Activated CD4-positive, alpha-beta T cell treated with anti-CD3 and anti-CD28 coated beads for 36 hours (primary cell): ENCODE measurements at places on chromosomes 6 and 20. TPM values are rescaled to one million over a fixed set of nuclear protein-coding genes. Genes with fewer than 3 reads are reported as not detected.

DNA sequence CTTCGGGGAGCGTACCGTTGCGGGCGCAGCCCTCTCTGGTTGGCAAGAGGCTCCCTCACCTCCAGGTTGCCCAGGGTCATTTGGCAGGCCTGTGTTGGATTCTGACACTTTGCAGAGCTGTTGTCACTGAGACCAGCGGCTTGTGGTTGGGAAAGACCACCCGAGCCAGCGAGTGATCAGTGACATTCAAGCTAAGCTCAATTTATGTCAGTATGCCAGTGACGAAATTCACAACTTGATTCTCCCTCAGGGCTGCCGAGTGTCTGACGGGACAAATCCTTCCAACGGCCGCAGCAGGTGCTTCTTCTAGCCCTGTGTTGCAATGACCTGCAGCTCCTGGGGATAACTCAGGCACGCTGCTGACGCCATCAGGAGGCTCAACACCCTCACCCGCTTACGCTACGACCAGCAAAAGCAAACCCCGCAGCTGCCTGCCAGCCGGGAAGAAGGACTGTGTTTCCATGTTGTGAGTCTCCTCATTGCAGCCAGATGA is 16.9 kb upstream of the SLC22A2 start:
- peaks cover 9% of the 10 kb centered on the region for H3K27me3 ChIP-seq
- H3K4me1 ChIP-seq, result peaks cover 3% of the 10 kb centered on the region
- no peak overlapping the region for H3K27ac ChIP-seq
- H3K4me3 ChIP-seq, result no peak overlapping the region
- no peak for DNase-seq

DNA sequence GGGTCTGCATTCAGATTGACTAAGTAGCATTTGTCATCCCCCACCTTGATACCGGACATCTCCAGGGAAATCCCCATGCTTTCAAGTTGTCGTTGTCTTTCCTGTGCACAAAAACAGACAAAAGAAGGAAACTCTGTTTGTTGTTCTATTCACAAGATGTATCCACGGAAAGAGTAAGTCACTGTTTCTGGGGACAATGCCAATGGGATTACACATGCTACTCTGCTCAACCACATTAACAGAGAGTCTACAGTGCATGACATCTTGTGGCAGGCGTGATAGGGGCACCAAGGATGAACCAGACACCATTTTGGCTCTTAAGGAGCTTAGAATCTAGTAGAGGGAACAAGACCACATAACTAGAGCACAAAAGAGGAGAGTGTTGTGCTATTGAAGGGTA is 124.4 kb upstream of the NUP153 start:
- no peak for DNase-seq
- H3K4me1 ChIP-seq, result no peaks in the 10 kb centered on the region
- no peak overlapping the region for H3K4me3 ChIP-seq
- H3K27me3 ChIP-seq, result peaks cover 7% of the 10 kb centered on the region
- H3K36me3 ChIP-seq, result no peaks in the 10 kb centered on the region

- no peak for DNase-seq
- no peaks in the 10 kb centered on the region for H3K4me1 ChIP-seq
- no peak overlapping the region for H3K27ac ChIP-seq
- no peak overlapping the region for H3K4me3 ChIP-seq
- peaks cover 31% of the 10 kb centered on the region for H3K36me3 ChIP-seq
- H3K27me3 ChIP-seq, result no peaks in the 10 kb centered on the region
Observed at GRCh38 chr20:38557174-38557573, 23.8 kb upstream of the ADIG start.

DNA sequence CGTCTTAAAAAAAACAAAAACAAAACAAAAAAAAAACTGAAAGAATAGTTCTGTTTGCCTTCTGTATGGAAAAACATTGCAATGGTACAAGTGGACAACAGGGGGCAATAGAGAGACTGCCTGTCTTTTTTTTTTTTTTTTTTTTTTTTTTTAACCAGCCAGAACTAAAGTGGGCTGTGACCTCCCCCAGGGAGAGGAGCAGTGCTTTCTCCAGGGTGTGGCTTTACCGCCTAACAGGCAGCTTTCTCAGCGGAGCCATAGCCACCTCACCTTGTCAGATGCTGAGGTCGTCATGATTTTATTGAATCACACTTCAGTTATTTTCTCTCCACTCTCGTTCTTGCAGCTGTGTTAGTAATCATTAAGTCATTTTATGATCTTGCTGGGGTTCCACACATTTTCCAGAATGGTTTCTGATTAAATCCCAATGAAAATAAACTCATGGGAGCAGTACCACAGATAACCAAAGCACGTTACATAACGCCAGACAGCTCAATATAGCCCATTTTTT is 78.4 kb downstream of the GMPR start:
- no peak overlapping the region for H3K4me3 ChIP-seq
- DNase-seq, result peak; percentile 48
- H3K27ac ChIP-seq, result peak overlapping the region; percentile 37
- H3K36me3 ChIP-seq, result no peaks in the 10 kb centered on the region

- no peaks in the 10 kb centered on the region for H3K36me3 ChIP-seq
- H3K27me3 ChIP-seq, result no peaks in the 10 kb centered on the region
- DNase-seq, result no peak
- no peaks in the 10 kb centered on the region for H3K4me1 ChIP-seq
Observed at GRCh38 chr6:102149191-102149590, 755.7 kb downstream of the GRIK2 start.

DNA sequence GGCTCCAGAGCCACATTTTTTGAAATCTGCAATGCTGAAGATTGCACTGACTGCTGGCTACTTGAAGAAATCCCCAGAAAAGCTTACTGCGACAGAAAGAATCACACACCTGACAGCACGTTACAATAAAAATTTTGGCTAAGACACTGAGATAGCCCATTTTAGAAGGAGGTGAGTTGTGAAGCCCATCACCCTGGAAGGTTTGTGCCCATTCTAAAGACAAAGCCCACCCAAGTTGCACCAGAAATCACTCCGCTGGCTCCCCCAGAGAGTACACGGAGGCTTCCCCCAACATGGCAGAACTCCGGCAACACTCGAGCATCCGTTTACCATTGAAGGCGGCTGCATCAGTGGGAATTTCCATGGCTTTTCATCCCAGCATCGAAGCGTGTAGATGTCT is 29.4 kb downstream of the LPA start:
- no peak overlapping the region for H3K27ac ChIP-seq
- no peaks in the 10 kb centered on the region for H3K4me1 ChIP-seq
- no peaks in the 10 kb centered on the region for H3K27me3 ChIP-seq
- H3K36me3 ChIP-seq, result no peaks in the 10 kb centered on the region

GRCh38 chr20:859751-860231 is 26.3 kb downstream of the FAM110A start:
- no peak for DNase-seq
- peaks cover 2% of the 10 kb centered on the region for H3K36me3 ChIP-seq
- H3K4me1 ChIP-seq, result peaks cover 28% of the 10 kb centered on the region
- no peaks in the 10 kb centered on the region for H3K27me3 ChIP-seq

GRCh38 chr6:35765739-35766138 is 10.7 kb upstream of the CLPSL2 start:
- no peaks in the 10 kb centered on the region for H3K36me3 ChIP-seq
- no peak overlapping the region for H3K4me3 ChIP-seq
- H3K27ac ChIP-seq, result no peak overlapping the region
- H3K4me1 ChIP-seq, result peaks cover 6% of the 10 kb centered on the region

DNA sequence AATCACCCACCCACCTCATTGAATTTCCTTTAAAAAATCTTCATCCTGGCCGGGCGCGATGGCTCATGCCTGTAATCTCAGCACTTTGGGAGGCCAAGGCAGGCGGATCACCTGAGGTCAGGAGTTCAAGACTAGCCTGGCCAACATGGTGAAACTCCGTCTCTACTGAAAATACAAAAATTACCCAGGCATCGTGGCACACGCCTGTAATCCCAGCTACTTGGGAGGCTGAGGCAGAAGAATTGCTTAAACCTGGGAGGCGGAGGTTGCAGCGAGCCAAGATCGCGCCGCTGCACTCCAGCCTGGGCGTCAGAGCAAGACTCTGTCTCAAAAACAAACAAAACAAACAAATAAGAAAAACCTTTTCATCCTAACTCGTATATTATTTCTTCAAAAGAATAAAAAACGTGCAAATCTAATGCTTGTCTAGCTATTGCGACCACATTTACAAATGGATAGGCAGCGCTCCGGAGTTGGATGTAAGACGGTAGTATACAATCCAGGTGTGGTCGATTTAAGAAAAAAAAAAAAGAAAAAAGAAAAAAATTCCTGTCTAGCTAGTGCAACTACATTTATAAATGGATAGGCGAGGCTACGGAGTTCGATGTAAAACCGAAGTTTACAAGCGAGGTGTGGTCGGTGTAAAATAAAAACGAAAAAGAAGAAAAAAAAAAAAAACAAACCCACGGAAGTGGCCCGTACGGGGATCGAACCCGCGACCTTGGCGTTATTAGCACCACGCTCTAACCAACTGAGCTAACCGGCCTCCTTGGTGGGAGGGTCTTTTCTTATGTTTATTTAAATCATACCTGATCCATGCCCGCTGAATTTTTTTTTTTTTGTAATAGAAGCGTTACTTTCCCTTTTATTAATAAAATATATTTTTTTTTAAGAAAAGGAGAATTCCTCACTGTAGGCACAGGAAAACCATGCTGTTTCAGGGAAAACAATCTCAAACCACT is 70.7 kb upstream of the PRSS16 start:
- H3K4me1 ChIP-seq, result peaks cover 2% of the 10 kb centered on the region
- DNase-seq, result peak; percentile 74
- no peaks in the 10 kb centered on the region for H3K36me3 ChIP-seq
- H3K27ac ChIP-seq, result peak overlapping the region; percentile 87
- H3K4me3 ChIP-seq, result peak overlapping the region; percentile 88

- H3K27me3 ChIP-seq, result no peaks in the 10 kb centered on the region
- peak overlapping the region; percentile 64 for H3K27ac ChIP-seq
- no peak for DNase-seq
Observed at GRCh38 chr6:144335311-144335861, 50.3 kb downstream of the UTRN start.

DNA sequence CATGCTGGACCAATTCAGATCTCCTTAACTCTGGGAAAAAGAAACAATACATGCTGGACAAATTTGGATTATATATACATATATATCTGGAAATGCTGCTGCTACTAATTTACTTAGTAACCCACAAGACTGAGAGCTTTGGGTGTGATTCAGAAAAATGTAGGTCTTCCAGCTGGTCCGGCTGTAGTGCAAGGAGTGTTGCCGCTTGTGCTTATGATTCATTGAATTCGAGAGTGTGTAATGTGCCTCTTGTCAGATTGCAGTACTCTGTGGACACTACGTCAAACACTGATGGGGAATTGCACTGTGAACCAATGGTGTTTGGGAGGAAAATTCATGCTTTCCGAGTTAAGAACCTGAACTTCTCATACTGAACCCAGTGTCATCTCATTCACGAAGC is 1155.5 kb downstream of the EPHA7 start:
- H3K4me3 ChIP-seq, result no peak overlapping the region
- H3K36me3 ChIP-seq, result no peaks in the 10 kb centered on the region

The TBX18 gene
- total RNA-seq, result not detected

The CCN5 gene
- total RNA-seq, result not detected

The KLHDC3 gene
- total RNA-seq, result 58.3 TPM

The ZSWIM3 gene
- total RNA-seq, result 4.2 TPM

The LHFPL5 gene
- not detected for total RNA-seq

The UNC5CL gene
- total RNA-seq, result 1.9 TPM

The TSPYL1 gene
- total RNA-seq, result 38.2 TPM
